ENCODE measurements at places on chromosomes 3 and 15.

GRCh38 chr15:66482539-66482938, 15.0 kb downstream of the SNAPC5 start:
- DNase-seq = no peak

DNA sequence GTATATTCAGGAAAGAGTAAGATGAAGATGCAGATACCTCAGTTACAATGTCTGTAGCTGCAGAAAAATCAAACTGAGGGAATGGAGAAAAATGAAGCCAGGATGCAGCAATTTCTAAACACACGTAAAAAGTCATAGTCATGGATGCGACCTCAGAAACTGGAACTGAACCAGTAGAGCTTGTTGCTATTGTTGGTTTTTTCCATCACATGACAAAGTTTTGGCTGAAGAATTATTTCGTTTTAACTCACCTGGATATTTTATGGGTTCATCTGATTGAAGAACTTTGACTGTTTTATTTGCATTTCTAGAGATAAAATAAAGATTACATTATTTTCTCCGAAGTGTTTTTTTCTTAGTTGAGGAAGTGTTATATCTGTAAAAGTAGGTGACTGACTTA, 591.2 kb downstream of the ZBBX start:
- no peak for DNase-seq

DNA sequence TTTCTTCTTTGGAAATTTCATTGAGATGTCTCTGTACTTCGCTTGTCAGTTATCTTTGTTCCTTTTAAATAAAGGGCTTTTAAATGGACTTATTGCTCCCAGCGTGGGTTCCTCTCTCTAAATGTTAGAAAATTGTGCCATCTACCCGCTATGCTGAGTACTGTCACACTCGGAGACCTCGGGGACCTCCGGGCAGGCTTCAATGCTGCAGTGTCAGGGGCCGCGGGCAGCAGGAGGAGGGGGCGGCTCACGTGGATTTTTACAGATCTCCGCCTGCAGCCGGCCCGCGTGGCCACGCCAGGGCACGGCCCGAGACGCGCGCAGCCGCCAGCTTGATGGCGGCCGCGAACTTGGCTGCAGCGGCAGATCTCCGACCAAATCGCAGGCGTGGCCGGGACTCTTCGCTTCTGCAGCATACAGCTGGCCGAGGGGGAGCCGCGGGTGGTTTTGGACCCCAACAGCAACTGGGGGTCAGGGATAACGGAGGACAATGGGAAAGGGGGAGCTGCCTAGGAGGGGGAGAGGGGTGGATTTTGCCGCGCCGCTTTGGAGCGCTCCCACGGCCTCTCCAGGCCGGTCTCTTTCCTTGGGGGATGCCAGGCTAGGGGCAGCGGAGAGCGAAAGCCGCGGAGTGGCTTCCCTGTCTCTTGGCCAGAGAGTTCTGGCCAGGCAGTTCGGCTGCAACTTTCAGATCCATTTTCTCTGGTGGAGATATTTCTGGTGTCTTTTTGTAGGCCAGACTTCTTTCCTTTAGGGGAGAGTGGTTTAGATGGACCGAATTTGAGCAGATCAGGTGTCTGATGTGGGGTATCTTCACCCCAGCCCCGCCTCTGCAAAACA, 15.3 kb downstream of the NR2F2 start:
- DNase-seq = peak; percentile 79

- no peak for DNase-seq
Observed at GRCh38 chr15:89817701-89818280, 3.1 kb upstream of the ANPEP start.

- DNase-seq = no peak
Observed at GRCh38 chr3:105304487-105304886, 62.2 kb upstream of the ALCAM start.

GRCh38 chr3:142604940-142605339, 8.7 kb downstream of the PLS1 start:
- no peak for DNase-seq

- DNase-seq = no peak
Observed at GRCh38 chr3:174891524-174892203, 32.5 kb downstream of the NAALADL2 start.

GRCh38 chr15:78840661-78841375, 29.6 kb upstream of the ADAMTS7 start:
- no peak for DNase-seq

- DNase-seq = peak; percentile 17
Observed at GRCh38 chr15:52289629-52290081, 5.9 kb downstream of the MYO5C start.

GRCh38 chr3:144743225-144743668, 771.6 kb downstream of the DIPK2A start:
- DNase-seq = no peak

- DNase-seq = no peak
Observed at GRCh38 chr3:7160689-7161088, 299.8 kb downstream of the GRM7 start.

DNA sequence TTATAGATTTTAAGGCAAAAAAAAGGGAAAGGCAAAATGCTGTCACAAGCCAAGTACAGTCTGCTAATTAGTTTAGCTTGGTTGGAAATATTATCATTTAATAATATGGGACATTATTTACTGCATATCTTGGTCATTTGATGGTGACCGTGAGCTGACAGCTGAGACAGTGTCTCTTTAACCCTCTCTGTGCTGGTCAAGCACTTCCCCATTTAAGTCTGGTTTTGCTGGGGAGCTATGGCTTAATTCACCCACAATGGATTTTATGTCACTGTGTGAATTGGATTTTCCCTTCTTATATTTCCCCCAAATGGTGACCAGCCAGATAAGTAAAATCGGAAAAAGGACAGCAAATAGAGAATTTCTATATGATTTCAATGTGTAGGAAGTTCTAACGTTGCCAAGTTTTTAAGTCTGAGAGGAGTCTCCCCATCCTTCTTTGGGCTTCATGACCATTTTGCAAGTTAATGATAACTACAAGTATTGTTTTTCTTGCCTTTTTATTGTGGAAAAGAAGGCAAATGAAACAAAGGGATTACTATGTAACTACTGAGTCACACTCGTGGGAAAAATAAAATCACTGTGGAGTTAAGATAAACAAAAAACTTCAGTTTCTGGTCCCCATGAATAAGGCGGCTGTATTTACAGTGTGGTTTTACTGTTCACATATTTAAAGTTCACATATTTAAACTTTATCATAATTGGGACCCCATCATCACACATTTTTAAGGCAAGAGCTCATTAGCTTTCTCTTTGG, 373.5 kb downstream of the NR2F2 start:
- no peak for DNase-seq

- DNase-seq = no peak
Observed at GRCh38 chr15:20665653-20666052, 124.1 kb upstream of the GOLGA6L6 start.

GRCh38 chr15:65323071-65323511, 18.6 kb downstream of the RNU5B-1 start:
- no peak for DNase-seq
